ENCODE measurements at places on chromosomes 4 and X. TPM values are rescaled to one million over a fixed set of nuclear protein-coding genes. Genes with fewer than 3 reads are reported as not detected.

AKAP4 gene
- not detected for total RNA-seq

PNMA3 gene
- total RNA-seq: 0.13 TPM

PDZD4 gene
- 3.8 TPM for total RNA-seq

SOD3 gene
- total RNA-seq: not detected

SMIM43 gene
- total RNA-seq: 0.20 TPM

FAAH2 gene
- not detected for total RNA-seq

OPHN1 gene
- total RNA-seq: 1.5 TPM

RAI2 gene
- 0.22 TPM for total RNA-seq

GC gene
- not detected for total RNA-seq

DKK2 gene
- total RNA-seq: not detected

NAP1L5 gene
- 1.5 TPM for total RNA-seq

UBA6 gene
- total RNA-seq: 25.8 TPM

TMEM47 gene
- 0.82 TPM for total RNA-seq

DTHD1 gene
- not detected for total RNA-seq

CT45A3 gene
- 0.15 TPM for total RNA-seq

BEX1 gene
- total RNA-seq: not detected

UGT2A1 gene
- not detected for total RNA-seq

FAM120C gene
- 4.6 TPM for total RNA-seq

PCDH7 gene
- total RNA-seq: 0.03 TPM

NUDT11 gene
- 3.3 TPM for total RNA-seq

RAB33A gene
- total RNA-seq: 0.21 TPM

LSM6 gene
- 37.6 TPM for total RNA-seq
